HCEC 1CT (cell line): ENCODE measurements at places on chromosomes 1 and 21.

GRCh38 chr1:204417074-204417997 lies 5.7 kb upstream of the PPP1R15B start:
- peak; percentile 95 for DNase-seq

DNA sequence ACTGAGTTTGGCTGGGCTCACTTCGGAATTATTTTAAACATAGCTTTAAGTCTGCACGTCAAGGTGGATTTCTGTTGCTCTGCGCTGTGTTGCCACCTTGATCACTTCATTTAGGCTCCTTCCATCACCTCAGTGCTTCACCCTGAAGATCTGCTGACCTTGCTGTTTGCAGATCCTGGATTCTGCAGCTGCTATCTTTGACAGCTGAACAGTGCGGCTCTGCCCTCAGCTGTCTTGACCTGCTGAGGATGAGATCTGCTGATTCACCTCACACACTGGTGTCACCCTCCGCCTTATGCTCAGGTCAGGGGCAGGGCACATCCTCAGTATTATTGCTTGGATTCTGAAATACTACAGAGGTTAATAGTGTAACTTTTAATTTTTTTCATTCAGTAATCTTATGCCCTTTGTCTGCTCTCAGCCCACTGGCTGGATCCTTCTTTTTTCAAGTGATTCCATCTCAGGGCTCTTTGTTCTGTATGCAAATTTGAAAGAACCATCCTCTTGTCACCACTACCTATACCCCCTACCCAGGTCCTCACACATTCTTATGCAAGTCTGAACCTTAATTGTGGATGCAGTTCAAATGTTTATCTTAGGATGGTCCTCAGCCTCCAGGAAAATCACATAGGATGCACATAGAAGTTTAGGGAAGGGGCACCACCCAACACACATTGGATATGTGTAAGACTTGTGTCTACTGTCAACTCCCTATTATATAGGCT lies 364.0 kb downstream of the OLFM3 start:
- no peak for DNase-seq

GRCh38 chr1:14794906-14795305 lies 196.4 kb downstream of the KAZN start:
- DNase-seq, result no peak

DNA sequence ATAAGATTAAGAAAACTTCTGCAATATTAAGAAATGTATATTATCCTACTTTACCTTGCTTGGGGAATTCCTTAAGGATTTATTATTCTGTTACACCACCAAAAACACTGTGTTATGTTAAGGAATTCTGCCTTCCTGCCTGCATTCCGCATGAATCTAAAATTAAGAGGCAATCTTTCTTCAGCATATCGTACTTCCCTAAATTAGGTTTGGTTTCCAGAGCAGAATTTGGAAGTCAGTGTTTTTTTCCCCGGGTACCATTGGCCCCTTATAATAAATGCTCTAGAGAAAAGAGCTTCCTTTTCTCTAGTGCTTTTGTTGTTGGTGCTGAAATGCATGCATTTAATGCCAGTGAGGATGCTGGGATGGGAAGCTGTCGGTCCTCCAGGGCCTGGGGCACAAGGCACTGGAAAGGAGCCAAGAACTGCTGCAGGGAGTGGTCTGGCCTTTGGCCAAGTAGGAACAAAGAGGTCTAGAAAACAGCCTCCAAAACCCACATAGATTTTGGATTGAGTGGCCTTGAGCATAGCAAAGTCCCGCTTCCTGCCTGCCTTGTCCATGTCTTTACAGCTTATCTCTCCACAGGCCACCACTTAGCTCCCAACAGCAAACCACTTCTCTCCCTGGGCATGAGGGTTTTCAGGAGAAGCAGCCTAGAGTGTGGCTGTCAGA lies 69.9 kb downstream of the RRAGC start:
- DNase-seq, result no peak

GRCh38 chr1:26537951-26538352 lies 8.4 kb downstream of the RPS6KA1 start:
- DNase-seq, result peak; percentile 19

DNA sequence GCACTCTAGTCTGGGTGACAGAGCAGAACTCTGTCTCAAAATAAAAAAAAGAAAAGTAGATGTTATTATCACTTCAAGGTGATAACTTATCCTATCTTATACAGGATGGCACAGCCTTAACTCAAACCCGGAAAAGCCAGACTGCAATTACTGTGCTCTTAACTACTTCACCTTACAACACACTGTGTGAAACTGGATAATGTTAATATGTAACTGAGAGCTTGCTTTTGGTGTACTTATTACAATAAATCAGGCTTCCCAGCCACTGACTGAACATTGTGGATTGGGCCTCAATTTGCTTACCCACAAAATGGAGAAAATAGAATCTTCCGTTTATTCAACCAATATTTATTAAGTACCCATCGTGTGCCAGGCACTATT lies 1.4 kb downstream of the ORC1 start:
- no peak for DNase-seq

GRCh38 chr1:173117761-173118160 lies 67.0 kb upstream of the TNFSF18 start:
- no peak for DNase-seq

DNA sequence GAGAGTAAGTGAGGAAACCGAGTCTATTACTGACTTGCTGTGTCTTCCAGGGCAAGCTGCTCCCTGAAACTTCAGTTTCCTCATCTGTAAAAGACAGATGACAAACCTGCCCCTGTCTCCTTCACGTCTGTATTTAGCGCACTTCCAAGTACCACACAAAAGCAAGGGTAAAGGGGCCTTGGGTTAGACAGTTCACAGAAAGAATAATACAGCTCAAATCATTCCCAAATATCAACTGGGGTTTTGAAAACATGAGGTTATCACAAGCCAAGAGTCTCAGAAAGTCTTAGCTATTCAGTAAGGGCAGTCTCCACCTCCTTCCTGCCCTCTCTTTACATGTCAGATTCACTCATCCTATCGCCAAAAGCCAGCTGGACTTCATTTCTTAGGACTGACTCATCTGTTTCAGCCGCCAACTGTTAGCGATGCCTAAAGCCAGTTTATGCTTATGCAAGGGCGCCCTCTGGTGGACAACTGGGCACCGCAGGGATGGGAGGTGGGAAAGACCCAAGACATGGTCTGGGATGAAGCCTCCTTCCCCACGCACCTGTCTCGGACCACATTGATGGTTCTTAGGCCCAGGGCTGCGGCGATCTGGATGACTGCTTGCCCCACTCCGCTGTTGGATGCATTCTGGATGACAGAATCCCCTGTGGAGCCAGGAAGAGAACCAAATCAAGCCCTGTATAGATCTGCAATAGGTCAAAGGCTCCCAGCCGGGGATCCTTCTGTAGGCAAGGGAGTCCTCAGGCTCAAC lies 21.1 kb upstream of the SRSF4 start:
- peak; percentile 95 for DNase-seq

DNA sequence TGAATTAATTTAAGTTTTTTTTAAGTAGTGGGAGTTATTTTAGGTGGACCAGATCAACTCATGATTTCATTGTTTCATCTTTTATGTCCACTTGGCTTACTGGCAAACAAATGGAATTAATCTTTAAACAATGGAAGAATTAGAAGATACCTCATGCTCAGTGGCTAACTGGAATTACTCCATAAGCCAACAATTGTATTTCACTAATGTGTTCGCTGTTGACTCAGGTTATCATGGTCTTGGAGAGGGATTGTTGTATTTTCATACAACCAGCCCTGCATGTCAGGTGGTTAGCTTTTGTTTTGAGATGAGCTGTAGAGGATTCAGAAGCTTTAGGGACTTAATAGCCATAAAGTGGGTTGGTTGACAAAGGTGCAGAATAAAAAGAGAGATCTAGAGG lies 57.2 kb upstream of the HMCN1 start:
- no peak for DNase-seq

DNA sequence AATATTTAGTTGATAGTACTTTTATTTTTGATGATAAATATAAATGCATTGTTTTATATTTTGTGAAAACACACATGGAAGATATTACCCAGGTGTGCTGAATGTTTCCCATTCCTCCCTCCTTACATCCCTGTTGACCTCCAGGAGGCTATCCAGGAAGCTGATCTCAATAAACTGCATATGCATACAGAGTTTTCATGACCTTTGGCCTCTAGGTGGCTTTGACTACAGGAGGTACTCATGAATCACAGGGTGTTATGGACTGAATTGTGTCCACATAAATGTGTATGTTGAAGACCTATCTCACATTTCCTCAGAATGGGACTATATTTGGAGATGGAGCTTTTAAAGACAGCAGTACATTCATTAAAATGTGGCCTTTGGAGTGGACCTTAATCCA lies 914.9 kb upstream of the NCAM2 start:
- DNase-seq, result no peak

DNA sequence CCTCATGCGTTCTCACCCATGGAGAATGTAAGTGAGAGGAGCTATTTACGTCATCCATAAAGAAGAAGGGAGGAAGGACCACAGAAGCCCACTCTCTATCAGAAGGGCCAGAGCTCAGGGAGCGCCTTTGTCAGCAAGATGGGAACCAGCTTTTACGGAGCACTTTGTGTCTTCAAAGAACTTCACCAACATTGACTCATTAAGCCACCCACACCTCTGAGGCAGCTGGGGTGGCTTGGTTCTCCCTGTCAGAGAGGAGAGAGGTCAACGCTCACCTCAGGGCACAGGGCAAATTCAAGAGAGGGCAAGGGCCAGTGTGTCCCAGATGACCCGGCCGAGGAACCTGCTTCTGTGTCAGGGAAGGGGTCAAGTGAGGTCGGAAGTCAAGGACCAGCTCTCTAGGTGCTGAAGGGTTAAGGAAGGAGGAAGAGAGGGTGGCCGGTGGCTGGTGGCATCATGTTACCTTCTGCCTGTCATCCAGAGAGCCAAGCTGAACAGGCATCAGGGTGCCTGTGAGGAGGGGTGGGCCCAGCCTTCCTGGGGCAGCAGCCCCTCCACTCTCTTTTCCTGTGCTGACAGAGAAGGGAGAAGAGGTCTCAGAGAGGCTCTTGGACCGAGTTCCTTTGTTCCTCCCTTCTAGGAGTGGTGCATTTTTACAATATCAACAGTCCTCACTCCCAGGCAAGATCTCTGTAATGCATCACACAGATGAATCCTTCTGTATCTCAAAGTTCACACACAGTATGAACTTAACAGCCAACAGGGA lies 109.0 kb downstream of the ETS2 start:
- DNase-seq, result no peak

GRCh38 chr1:17137441-17137840 lies 18.2 kb upstream of the PADI2 start:
- no peak for DNase-seq

GRCh38 chr21:41709965-41710822 lies 56.7 kb downstream of the RIPK4 start:
- DNase-seq, result no peak

DNA sequence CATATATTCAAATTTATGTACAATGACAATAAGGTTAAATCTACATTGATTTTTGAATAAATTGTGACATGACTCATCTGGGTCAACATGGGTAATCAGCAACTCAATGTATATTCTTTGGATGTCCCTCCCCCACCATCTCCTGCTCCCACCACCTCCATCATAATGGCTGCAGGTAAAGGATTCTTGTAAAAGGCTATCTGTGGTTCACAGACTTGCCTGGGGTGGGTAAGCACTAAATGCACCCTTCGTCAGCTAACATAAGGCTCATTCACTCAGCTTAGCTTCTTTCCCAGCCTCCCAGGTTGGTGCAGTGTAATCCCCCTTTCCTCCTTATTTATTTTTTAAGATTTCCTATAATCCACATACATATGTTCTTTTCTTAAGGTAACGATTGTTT lies 355.7 kb upstream of the DPYD start:
- DNase-seq, result no peak

DNA sequence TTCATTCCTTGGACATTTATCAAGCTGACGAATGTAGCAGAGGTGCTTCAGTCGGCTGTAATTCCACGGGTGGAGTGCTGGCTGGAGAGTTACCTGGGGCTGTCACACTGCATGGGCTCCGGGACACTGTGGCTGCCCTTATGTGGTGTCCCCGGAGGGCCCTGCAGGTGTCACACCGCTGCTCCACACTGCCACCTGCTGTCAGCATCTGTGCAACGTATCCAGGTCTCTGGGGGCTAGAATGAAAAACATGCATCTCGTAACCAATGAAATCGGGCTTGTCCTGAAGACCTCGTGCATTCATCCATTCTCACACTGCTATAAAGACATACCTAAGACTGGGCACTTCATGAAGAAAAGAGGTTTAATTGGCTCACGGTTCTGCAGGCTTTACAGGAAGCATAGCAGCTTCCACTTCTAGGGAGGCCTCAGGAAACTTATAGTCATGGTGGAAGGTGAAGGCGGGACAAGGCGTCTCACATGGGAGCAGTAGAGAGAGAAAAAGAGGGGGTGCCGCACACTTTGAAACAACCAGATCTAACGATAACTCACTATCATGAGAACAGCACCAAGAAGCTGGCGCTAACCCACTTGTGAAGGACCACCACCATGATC lies 46.7 kb upstream of the PCBP3 start:
- peak; percentile 27 for DNase-seq

DNA sequence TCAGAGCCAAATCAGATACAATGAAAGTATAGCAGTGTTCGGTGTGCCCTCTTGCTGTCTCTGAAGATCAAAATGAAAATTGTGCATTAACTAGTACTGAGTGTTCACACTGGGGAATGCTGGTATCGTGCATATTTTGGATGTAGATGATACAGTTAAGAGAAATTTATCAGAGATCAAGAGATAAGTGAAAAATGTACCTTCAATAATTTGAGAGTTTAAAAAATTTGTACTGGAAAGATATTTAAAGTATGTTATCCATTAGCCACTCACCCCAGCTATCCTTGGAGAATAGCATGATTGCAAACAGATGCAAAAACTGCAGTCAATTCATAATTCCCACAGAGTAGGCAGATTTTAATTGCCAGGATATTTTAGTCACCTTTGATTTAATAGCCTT lies 56.4 kb downstream of the GREM2 start:
- no peak for DNase-seq

- DNase-seq, result no peak
Observed at GRCh38 chr1:160399544-160400222, 681 bp upstream of the VANGL2 start.

GRCh38 chr1:9960706-9961562 lies 17.7 kb downstream of the NMNAT1 start:
- no peak for DNase-seq

- DNase-seq, result peak; percentile 59
Observed at GRCh38 chr1:209646558-209646957, 5.7 kb downstream of the LAMB3 start.

DNA sequence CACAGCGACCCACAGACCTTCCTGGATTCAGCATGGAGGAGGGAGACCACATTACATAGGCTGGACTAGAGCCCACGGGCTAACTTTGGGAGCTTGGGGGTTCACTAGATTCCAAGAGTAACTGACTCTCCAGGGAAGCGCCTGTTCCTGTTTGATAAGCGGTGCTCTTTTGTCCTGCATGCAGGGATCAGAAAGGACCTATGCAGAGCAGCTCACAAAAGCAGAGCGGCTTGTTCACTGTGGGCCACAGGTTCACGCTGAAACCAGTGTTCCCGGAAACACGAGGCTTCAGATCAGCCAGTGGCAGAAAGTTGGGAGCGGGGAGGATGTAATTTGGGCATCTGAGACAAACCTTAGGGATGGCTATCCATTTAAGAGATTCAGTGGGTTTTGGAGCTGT lies 403.9 kb downstream of the PCP4 start:
- DNase-seq, result no peak
